ENCODE measurements at places on chromosomes 1 and 21.
A peak's percentile ranks its signal among the peaks of the same experiment; 100 is the strongest.

DNA sequence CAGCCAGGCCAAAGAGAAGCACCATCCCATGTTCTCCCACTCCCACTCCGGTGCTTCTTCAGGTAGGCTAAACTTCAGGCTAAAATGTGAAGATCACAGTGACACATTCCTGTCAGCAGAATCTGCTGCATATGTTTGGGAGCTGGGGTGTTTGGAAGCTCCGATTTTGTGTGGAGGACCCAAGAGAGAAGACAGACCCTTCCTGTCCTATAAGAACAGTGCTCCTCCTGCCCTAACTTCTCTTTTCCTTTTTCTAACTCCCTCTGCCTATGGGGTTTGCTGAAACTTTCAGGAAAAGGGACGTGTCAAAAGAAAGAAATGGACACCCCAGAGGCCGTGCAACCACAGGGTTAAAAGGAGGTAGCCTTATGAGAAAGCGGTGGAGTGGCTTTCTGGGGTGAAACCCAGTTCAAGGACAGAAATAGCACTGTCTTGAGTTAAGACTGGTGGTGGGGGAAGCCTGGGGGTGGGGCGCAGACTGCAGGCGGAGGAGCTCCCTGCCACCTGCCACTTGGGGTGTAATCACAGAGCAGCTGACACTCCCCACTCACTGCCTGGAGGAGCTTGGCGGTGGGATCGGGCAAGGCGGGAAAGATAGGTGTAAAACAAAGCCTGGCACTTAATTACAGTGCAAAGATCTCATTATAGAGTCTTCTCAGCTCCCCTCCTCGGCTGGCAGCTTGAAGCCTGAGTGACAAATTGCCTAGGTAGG, 645 bp upstream of the TLR5 start:
- DNase-seq, result peak; percentile 5

- no peak for DNase-seq
Observed at GRCh38 chr1:207313131-207313530, 8.3 kb upstream of the CD55 start.

GRCh38 chr1:219281831-219282230, 108.2 kb downstream of the LYPLAL1 start:
- no peak for DNase-seq

- DNase-seq, result no peak
Observed at GRCh38 chr1:204463125-204464060, 31.2 kb downstream of the PIK3C2B start.

DNA sequence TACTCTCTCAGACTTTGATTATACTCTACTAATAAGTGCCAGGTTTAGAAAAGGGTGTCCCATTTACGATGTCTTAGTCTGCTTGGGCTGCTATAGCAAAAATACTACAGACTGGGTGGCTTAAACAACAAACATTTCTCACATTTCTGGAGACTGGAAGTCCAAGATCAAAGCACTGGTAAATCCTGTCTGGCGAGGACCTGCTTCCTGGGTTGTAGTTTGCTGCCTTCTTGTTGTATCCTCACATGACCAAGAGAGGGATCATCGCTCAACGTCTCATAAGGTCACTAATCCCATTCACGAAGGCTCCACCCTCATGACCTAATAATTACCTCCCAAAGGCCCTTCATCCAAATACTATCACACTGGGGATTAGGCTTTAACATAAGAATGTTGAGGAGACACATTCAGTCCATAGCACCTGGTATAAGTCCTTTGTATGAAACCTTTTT, 12.0 kb downstream of the PRDX6 start:
- DNase-seq, result no peak

DNA sequence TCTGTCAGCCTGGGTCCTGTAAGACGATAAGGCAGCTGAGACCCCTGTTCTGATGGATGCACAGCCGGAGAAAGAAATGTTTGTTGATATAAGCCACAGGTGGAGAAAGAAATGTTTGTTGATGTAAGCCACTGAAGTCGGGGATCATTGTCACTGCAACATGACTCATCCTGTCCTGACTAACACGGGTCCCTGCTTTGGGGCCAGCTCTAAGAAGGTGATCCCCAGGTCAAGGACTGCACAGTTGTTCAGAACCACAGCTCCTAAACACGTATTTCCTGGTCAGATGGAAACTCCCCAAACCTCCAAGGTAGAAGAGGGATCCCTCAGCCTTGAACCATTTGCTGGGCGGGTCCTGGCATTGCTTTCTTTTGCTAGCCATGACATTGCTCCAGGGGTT, 86.4 kb upstream of the IGSF21 start:
- no peak for DNase-seq

All from NCI-H187 (cell line).